ENCODE measurements at places on chromosomes 2 and 18.

- no peak for DNase-seq
These were observed 86.3 kb upstream of the LGALSL start for GRCh38 chr2:64367444-64368232.

- DNase-seq = no peak
These were observed 427.0 kb downstream of the LPIN1 start for GRCh38 chr2:12173271-12173942.

DNA sequence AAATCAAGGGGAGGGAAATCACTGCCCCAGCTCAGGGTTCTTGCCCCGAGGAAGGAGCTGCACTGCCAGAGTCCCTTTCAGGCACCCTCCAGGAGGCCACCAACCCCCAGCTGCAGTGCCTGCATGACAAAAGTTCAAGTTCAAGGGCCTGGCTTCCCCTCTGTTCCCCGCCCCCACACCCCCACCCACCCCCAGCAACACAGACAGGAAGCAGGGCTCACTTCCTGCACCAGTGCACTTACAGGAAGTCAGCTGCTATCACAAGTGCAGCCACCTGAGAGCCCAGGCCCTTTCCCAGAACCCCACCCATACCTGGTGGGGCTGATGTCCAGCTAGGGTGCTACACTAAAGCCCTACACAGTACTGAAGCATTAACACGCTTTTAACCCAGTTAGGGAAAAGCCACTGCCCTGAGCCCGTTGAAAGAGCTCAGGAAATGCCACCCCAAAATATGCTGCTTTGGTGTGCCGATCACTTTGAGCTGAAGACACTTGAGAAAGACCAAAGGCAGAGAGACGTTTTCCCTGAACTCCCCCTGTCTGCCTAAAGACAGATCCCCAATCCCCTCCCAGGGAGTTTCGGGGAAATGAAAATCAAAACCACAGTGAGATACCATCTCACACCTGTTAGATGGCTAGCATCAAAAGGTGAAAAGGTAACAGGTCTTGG is 109.9 kb upstream of the CAB39 start:
- DNase-seq = no peak

GRCh38 chr2:191166111-191166755 is 15.4 kb upstream of the STAT4 start:
- DNase-seq = no peak

DNA sequence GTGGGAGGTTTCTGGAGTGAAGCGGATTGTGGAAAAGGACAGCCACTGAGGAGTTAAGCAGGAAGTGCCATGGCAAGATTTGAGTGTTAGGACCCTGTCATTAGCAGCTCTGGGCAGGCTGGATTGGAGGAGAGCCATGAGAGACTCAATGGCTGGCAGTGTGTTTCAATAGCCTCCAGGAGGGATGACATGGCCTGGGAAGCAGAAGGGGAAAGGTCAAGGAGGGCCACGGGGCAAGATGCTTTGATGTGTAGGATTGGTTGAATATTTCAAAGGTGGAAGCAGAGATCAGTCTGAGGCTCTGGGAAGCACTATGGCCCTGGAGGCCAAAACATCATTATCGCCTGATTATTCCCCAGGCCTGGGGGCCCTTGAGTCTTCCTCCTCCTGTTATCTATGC is 229.0 kb upstream of the HS6ST1 start:
- no peak for DNase-seq

- no peak for DNase-seq
These were observed 9.9 kb upstream of the GAREM2 start for GRCh38 chr2:26162963-26163362.

DNA sequence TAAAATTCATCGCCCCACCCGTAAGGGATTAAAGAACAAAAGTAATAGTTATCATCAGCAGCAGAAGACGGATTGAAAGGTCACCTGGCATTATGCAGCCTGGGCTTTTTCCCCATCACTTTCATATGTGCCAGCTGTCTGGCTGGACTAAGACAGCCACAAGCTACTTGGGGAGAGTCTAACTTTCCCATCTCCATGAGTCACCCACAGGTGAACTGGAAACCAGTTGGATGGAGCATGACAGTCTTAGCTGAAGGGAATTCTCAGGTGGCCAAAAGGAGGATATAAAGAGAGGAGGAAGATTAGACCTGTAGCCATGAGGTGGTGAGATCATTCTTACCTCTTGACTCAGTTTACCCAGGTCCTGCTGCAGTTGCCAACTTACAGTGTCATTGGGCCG is 7.0 kb upstream of the FAM178B start:
- no peak for DNase-seq

- DNase-seq = no peak
These were observed 120.8 kb downstream of the FMNL2 start for GRCh38 chr2:152455738-152456137.

DNA sequence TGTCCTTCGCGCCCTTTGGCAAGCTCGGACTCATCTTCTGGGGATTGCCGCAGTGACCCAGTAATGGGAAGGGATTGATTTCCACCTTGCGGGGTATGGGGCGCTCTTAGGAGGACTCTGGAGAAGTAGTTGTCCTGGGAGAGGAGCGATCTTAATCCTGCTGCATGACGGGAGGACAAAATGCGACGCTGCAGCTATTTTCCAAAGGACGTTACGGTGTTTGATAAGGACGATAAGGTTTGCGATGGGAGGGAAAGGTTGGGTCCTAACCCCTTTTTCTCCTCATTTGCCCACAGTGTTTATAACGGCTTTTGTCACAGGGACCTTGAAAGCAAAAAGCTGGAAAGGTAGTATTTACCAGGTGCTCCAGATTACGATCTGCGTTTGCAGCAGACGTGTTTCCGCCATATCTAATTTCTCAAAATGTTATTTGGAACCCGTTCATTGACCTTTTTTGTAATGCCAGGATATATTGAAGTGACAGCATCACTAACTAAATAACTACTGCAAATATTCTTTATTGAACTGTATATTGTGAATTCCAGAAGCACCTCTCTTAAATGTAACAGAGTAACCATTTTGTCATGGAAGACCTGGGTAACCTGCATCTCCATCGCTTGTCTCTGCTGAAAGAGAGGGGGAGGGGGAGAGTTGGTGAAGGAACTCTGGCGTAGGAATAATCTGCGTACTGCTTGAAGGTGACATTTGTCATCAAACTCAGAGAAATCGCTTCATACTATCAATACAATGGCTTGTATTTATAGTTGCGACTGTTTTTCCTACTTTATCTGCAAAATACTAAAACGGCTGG is 590 bp downstream of the MDH1 start:
- no peak for DNase-seq

GRCh38 chr2:204024503-204024902 is 87.9 kb downstream of the ICOS start:
- DNase-seq = peak; percentile 13

DNA sequence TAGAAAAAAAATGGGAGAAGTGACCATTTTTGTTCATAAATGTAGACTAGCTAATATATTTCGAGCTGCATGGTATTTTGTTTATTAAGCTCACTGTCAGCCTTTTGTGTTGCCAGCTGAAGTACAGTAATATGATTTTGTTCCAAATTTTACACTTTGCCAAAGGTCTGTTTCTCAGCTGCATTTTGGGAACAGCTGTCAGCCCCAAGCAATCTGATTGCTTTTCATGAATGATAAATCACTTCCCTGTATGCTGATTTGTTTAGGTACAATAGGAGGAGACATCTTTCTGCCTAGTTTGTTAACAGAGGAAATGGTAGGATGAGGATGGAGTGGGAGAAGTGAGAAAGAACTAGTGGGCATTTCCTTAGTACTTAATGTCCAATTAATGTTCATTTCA is 79.3 kb downstream of the NABP1 start:
- no peak for DNase-seq

DNA sequence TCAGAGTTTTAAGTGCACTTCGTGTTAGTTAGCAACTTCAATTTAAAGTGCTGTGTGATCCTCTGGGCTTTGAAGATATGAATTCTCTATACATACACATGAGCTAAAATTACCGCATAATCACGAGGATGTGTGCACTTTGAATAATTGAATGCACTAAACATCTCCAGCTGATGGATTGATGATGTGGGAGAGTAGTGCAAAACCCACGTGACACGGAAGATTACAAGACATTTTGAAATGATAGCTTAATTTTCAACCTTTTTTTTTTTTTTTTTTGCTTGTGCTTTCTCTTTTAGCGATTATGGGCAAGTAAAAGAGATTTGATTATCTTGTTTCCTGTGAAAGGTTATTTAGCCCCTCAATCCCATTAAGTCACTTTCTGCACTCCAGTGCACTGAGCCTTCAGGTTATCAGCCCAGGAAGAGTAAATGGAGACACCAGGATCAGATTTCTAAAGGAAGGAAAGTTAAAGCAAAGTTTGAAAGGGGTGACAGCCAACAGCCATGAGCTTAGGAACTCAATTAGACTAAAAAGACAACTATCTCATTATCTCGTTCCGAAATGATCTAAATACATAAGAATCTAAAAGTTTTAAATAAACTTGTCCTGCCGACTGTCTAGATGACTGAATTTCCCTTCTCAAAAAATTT is 81.6 kb downstream of the CDK15 start:
- DNase-seq = no peak

DNA sequence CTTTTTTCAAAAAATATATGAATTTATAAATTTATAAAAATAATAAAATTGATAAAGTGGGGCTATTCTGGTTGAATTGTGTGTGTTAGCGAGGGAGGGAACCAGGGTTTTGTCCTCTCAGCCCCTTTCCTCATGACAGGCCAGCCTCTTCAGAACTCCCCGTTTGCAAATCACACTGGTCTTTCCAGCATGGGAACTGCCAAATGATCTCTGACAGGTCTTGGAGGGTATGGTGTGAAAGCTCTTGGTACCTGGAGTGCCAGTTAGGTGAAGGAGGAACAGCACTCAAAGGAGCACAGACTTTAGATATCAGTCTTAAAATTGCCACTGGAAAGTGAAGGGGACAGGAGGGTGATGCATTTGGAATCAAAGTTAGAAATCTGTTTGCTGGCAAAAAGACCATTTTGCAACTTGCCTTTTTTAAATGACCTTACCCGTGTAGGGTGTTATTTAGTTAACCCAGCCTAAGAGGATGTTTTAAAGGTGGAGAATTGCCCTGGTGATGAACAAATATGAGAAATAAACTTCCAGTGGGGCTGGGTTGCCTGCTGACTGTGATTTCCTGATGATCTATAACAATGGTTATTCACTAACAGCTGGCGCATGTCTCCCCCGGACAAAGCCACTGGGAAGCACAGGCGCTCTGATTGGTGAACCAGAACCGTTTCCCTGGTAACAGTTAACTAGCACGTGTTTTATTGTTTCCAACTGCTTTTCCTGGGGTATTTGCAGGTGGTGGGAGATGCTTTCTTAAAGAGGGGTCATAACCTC is 85.3 kb upstream of the EFEMP1 start:
- DNase-seq = peak; percentile 43

DNA sequence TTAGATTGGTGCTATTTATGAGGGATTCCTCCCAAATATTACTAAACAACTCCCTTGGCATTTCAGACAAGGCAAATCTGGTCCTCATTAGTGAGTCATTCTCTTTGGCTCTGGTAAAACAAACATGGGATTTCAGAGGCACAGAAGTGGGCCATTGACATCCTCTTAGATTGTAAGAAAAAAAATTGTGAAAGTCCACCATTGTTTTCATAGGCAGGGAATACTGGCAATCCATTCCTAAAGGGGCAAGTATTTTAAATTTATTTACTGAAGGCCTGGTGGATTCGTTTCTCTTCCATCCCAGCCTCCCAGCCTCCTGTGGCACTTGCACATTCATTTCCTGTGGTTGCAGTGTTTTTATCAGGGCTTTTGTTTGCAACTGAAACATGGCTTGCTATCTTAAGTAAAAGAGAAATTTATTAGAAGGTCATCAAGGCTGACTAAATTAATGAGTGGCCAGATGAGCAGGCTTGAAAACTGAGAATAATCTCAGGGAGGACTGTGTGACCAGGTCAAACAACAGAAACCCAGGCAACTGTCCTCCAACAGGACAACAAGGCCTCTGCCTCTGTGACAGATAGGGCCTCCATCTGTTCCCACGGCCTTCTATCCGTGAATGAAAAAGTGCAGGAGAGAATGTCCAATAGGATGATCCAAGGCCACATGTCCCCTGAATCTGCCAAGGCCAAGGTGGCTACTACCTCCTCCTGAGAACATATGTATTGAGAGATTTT is 23.1 kb upstream of the TNFAIP6 start:
- DNase-seq = no peak

- DNase-seq = no peak
These were observed 1313.2 kb upstream of the NRXN1 start for GRCh38 chr2:52345082-52345481.

DNA sequence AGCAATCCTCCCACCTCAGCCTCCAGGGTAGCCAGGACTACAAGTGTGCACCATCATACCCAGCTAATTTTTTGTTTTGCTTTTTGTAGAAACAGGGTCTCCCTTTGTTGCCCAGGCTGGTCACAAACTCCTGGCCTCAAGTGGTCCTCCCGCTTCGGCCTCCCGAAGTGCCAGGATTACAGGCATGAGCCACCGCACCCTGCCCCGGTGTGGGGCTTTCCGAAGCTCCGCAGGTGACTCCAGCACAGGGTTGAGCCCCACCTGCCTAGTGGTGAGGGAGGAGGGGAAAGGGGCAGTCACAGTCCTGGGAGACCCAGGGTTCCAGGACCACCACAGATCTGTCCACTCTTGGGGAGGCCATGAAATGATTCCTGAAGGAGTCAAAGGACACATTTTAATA is 5.2 kb downstream of the PRLH start:
- no peak for DNase-seq
